ENCODE measurements at places on chromosomes 1 and 21. TPM values are rescaled to one million over a fixed set of nuclear protein-coding genes. Genes with fewer than 3 reads are reported as not detected.
A peak's percentile ranks its signal among the peaks of the same experiment; 100 is the strongest.

GRCh38 chr1:7729761-7730160, 41.3 kb upstream of the VAMP3 start:
- DNase-seq: no peak

GRCh38 chr1:44677201-44677766, 2.8 kb downstream of the ARMH1 start:
- peak; percentile 48 for DNase-seq

DNA sequence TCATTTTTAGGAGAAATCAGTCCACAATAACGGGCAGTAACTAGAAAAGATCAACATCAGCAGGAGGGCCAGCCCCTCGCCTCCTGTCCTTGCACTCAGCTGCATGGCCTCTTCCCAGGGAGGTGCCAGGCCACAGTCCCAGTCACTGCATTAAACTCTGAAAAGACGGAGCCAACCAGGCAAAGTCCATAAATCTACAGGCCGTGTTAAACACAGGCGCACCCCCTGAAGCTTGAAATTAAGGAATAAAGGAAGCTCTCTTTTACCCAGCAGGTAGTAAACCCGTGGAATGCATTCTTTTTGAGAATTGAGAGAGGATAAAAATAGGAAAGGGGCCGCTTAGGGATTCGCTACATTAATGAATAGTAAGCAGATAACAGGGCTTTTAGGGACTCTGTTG, 18.4 kb downstream of the H6PD start:
- no peak for DNase-seq

DNA sequence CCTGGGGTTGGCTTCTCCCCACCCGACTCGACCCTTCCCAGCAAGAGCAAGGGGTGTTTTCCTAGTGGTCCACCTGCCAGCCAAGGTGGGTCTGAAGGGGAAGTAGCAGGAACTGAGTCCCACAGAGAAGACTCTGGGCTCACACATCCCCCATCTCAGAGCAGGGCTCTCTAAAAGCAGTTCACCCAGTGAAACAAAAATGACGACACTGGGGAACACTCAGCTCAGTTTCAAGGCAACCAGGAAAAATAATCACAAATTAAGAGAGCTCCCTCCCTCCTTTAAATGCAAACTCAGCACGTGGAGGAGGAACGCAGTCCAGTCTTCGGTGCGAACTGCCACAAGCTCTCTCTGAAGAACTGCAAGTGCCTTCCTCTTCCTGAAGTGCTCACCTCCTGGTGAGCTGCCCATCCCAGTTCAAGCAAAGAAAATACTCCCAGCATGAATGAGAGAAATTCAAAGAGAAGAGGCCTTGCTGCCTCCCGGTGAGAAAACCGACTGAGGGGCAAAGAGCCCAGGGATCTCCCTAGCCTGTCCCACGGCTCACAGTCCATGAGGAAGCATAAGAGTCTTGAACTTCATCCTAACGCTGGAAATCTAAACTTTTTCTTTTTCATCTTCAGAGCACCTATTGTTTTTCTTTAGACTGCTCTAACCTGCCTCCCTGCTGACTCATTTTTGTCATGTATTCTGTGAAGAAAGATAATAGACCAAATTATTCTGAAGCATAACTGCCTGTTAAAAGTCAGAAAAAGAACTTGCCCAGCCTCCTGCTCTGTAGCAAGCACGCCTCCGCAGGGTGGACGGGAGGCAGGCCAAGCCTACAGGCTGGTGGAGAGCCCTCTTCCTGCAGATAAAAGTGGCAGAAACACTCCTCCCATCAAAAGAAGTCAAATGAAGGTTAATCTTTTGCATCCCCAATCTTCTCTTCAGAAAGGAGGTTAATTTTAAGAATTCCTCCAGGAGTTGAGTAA, 281.4 kb downstream of the HHIPL2 start:
- DNase-seq: no peak

- no peak for DNase-seq
Observed at GRCh38 chr1:47627016-47627415, 189.2 kb downstream of the FOXD2 start.

Gene NBPF6
- total RNA-seq: not detected

GRCh38 chr1:167252986-167253385, 32.3 kb downstream of the POU2F1 start:
- no peak for DNase-seq

Gene TMCO1
- total RNA-seq: 37.2 TPM

DNA sequence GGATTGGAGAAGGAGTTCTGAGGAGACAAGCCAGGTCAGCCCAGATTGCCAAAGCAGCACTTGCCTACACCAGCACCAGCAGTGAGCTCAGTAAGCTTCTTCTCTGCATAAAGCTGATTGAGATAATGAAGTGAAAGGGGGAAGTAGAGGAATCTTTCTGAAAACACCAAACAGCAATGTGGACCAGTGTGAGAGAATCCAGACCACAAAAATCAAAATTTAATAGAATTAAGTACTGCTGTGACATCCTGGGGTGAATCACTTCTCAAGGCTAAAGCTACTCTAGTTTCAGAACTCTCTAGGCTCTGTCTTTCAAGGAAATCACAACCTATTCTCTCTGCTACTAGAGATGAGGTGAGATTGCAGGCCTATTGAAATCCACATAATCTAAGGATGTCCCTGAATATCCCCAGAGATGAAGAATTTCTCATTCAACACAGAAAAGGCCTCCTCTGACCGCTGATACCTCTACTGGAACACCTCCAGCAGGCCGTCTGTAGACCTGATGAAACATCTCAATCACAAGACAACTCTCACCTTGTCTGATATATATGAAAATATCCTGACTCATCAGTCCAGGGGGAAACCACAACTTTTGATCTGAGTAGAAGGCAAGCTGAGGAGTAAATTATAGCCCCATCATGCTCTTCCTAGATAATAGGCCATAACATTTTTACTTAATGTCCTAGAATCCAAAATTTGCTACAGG, at the start of gene FCRL4:
Gene FCRL4 (minus strand): TSS at position 127 of the 709 bp plus-strand sequence. CDS start 141 bp downstream, outside the sequence.
- no peak for DNase-seq

DNA sequence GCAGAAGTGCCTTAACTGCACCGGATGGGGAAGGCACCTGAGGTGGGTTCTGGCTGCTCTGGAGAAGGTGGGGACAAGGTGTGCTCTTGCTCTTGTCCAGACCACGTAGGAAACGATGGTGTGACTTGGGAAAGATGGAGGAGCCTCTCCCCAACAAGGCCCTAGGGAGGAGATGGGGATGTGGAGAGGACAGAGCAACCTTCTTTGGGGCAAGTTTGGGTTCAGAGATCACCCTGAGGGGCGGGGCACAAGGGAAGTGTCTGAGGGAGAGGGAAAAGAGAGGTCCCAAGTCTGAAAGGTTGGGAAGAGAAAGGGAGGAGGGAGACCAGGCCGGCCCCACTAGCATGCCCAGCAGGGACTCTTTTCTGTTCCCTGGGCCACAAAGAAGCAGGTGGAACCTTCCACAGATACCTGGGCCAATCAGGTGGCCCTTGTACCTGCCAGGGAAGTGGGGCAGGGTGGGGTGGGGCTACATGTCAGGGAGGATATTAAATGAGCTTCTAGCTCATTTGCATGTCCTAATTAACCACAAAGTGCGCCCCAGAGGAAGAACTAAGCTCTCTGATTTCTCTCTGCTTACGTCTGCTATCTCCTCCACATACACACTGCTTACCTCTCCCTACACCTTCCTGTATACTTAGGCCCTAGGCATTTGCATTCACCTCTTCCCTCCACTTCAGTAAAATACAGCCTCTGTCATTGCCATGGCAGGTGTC, 15.9 kb downstream of the INKA2 start:
- DNase-seq: no peak

Gene AJAP1
- not detected for total RNA-seq

All from HT-29 (cell line).